ENCODE measurements at places on chromosomes 2 and 18. TPM values are rescaled to one million over a fixed set of nuclear protein-coding genes. Genes with fewer than 3 reads are reported as not detected.

The STARD6 gene
- not detected for total RNA-seq

The CDKL4 gene
- total RNA-seq = 2.6 TPM

The CHRND gene
- total RNA-seq = 5.5 TPM

The SLC9A4 gene
- 12.9 TPM for total RNA-seq

The PLA2R1 gene
- total RNA-seq = 54.5 TPM

The MOGAT1 gene
- total RNA-seq = not detected

The ANKRD30BL gene
- 1.4 TPM for total RNA-seq

Measured in metanephros (tissue), 2 donors.